CD4-positive, alpha-beta T cell treated with Interleukin-15 for 1 hour (primary cell): ENCODE measurements at places on chromosomes 2 and 18.

GRCh38 chr2:177548636-177549035, 156.1 kb downstream of the AGPS start:
- no peak for DNase-seq

- DNase-seq = peak; percentile 25
Observed at GRCh38 chr2:191218292-191218898, 26.8 kb upstream of the MYO1B start.

GRCh38 chr18:78911751-78912283, 67.8 kb upstream of the SALL3 start:
- no peak for DNase-seq

DNA sequence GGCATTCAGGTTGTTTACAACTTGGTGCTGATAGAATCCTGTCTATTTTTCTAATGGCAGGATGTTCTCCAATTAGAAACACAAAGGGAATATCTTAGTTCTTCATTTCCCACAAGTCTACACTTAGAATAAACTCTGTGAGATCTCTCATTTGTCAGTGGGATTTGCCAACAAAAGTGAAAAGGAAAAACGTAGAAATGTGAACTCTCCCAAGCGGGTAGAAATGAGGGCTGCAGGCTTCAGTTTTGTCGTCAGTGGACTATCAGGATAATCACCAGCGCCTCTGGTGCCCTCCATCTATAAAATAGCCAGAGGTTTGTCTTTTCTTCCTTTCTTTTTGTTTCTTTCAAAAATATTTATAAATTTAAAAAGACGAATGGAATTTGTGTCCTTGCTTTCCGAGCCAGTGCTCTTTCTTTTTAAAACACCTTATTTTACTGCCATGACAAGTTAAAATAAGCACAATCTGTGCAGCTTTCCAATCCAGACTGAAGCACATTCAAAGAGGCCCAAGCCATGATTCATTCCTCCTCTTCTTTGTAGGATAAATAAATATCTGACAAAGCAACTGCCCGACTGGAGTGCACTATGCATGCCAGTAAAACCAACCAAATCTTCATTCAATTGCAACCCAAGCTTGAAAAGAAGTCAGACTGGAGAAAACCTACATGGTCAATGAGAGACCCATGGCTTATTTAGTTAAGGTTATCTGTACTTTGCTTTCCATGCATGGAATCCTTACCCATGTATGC, 185.8 kb downstream of the ANKRD44 start:
- DNase-seq = no peak

GRCh38 chr2:53442783-53443182, 324.8 kb upstream of the CHAC2 start:
- DNase-seq = no peak

DNA sequence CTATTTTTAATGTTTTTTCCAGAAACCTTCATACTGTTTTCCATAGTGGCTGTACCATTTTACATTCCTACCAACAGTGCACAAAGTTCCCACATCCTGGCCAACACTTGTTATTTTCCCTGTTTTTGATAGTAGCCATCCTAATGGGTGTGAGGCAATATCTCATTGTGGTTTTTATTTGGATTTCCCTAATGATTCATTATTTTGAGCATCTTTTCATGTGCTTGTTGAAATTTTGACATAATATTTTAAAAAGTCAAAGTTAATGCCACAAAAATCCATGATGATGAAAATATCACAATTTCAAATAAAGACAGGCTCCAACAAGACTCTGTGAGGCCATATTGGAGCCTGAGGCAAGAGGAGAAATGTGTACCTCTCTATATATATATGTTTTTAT, 50.2 kb downstream of the VWA3B start:
- DNase-seq = no peak

GRCh38 chr2:24385366-24385765, 25.0 kb upstream of the ITSN2 start:
- no peak for DNase-seq

- DNase-seq = no peak
Observed at GRCh38 chr2:239514754-239515530, 114.1 kb upstream of the HDAC4 start.

GRCh38 chr2:8458503-8459459, 223.1 kb upstream of the ID2 start:
- no peak for DNase-seq

DNA sequence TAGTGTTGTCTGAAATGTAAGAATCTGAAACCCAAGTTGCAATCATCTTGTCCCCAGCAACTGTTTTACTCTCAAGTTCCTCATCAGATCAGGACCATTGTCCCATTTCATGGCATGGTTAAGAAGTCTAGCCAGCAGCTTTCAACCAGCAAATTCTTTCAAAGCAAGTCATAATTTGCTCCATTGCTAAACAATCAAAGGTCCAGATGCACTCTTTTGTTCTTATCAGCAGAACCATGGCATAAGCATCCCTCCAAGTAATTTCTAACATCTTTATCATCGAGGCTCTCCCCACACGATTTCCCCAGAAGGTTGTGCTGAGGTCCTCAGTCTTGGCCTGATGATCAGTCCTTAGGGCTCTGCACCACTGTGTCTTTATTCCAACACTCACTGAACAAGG, 67.5 kb upstream of the APCDD1 start:
- DNase-seq = no peak

- DNase-seq = no peak
Observed at GRCh38 chr2:36565712-36566111, 32.3 kb downstream of the FEZ2 start.

DNA sequence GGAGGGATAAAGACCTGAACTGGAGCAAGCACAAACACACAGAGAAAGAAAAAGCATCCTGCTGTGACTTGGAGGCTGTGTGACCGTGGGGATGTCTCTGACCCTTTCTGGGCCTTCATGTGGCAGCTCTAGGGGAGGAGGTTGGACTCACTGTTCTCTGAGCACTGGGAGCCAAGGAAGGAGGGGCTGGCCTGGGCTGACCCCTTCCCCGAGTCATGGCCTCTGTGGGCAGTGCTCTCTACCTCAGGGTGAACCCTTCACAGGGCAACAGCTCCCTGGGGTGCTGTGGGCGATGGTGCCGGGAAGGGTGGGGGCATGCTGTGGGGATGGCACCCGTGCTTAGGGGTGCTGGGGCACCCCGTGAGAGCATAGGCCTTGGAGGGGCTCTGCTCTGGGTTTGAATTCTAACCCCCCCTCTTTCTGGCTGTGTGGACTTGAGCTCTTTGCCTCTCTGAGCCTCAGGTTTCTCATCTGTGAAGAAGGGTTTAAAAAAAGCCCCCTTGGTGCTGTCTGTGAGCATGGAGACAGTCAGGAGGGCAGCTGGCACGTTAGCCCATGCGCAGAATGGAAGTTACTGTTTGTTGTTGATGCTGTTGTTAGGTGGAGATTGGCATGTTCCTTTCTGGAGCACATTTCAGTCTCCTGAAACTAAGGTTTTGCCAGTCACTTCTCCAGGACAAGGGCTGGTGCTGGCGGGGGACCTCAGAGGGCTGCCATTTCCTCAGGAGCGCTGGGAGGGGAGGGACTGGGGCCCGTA, 700 bp downstream of the TOGARAM2 start:
- no peak for DNase-seq

GRCh38 chr2:98014379-98014778, 18.6 kb upstream of the TMEM131 start:
- no peak for DNase-seq

DNA sequence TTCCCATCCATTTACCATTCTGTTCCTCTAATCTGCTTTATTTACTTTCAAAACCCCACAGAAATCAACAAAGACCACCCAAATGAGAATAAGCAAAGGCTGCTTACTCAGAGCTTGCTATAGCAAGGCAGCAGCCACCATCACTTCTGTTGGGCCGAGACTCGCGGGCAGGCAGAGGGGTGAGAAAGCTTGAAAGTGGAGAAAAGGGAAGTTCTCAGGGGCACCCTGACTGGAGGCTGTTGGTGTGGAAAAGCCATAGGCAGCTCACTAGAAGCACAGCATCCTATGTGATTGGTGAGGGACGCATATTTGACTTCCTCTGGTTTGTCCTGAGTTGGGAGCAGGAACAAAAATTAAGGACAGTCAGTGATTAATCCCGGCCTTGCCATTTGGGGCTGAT, 269.7 kb upstream of the THSD7B start:
- DNase-seq = no peak

- DNase-seq = peak; percentile 73
Observed at GRCh38 chr2:157444641-157445040, 752 bp upstream of the CYTIP start.

GRCh38 chr18:50022985-50023384, 172.0 kb downstream of the MYO5B start:
- DNase-seq = no peak

DNA sequence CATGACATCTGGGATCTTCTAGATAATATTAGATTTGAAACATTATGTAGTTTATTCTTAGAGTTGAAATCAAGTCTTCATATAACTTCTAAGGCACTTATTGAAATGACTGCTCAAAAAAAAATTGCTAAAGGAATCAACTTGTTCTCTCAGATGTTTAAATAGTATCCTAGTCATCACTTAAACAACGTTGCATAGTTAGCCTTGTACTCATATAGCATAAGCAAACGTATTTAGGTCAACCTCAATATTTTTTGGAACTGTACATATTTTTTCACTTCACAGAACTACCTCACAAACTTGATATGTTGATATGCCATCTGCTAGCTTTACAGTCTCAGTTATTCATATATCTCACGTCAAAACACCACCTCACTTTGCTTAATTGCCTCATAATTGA, 47.1 kb upstream of the CREB1 start:
- no peak for DNase-seq

DNA sequence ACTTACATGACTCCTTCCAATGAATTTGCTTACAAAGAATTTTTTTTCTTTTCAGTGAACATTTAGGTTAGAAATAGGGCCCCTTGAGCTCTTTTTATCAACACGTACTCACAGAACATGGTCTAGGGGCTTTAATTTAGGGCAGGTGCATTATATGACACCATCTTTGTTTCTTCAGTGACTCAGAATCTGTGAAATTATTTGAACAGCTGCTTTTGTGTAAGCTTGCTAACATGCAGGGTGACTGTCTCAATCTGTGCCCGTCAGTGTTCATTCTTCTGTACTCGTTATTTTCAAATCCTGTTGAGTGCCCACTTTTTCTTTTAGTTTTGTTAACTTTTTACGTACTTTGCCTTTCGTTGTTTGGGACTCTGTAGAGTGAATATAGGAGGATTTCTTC, 52.8 kb upstream of the CABYR start:
- no peak for DNase-seq

GRCh38 chr18:47968721-47969120, 38.3 kb upstream of the SMAD2 start:
- DNase-seq = no peak

DNA sequence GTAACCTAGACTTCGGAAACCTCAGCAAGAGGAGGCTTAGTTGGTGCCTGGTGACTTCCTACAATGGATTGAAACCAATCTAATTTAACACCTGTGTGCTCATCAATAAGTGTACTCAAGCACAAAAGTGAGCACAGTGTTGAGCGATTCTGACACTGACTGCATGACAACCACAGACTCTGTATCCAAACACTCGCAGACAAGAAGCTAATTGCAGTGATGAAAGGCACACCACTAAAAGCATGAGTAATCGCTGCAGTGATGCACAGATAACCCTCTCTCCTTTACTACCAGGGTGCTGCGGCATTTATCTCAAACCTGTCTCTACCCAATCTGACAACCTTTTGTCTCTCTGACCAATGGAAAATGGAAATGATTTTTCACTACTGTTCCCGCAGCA, 168.1 kb downstream of the AFF3 start:
- DNase-seq = no peak

DNA sequence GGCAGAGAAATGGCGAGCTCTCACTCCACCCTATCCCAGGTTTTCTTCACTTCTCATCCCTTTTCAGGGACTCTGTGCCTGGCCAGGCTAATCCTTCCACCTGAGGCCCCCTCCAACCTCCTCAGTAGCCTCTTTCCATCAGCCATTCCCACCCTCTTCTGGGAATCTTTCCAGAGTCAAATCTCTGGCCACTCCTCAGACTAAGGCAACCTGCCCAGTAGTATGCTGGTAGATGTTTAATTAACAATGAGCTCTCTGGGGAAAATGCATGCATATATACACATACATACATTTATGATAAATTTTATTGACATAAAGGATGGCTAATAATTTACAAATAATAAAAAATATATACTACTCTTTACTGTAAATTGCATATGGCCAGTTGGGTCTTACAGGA, 11.4 kb upstream of the ASPRV1 start:
- no peak for DNase-seq

DNA sequence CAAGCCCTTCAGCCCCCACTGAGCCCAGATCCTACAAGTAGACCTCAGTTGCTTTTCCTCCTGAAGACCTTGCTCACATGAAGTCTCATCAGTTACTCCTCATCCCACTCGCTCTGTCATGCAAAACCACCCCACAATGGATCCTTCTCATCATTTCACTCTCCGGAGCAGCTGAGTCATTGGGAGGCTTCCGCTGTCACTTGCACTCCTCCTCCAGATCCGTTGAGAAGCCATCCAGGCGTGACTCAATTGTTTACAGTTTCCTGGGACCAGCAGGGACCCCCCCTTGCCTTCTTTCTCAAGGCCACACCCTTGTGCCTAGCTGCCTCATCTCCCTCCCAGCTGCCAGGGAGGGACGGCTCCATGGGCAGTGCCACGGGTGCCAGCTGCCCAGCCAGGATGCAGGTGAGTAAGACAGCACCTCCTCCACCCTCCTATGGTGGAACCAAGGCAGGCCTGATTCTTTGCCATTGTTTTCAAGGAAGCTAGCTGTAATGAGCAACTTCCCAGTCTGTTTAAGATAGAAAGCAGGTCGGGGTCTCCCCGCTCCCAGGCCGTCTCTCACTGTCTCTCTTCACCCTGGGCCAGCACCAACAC, 16.3 kb downstream of the GPR55 start:
- no peak for DNase-seq

DNA sequence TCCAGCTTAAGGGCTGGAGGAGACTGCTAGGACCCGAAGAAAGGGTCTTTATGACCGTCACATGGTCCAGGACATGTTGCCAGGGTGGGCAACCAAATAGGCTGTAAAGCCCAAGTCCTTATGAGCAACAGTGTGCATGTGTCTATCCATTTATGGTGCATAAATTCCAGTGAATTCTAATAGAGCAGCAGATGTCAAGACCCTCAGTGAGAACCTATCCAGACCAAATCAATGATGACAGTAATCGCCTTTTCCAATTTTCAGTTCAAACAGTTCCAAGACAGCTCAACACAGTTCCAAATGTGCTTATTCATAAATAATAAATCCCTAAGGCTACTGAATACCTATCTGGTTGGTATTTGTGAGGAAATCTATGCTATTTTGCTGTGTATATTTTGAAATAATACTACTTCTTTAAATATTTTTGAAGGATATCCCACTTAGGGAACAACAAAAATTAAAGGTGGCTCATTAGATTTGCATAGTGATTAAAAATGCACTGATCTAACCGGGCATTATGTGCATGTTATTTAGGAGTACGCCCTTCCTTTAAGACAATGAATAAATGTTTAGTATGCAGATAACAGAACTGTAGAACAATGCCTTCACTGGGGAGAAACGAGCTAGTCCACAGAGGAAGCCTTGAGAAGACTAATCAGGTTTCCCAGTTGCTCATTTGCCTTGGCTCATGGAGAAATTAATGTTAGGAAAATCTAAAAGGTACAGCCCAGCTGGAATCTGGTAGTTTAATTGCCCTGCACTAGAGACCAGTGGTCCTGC, 519.5 kb upstream of the CHAC2 start:
- no peak for DNase-seq

GRCh38 chr2:137947728-137948336, 16.4 kb upstream of the HNMT start:
- no peak for DNase-seq
